ENCODE measurements at places on chromosomes 1 and 21.

GRCh38 chr21:43209575-43210453 is 41.0 kb downstream of the CRYAA start:
- peak; percentile 6 for DNase-seq

DNA sequence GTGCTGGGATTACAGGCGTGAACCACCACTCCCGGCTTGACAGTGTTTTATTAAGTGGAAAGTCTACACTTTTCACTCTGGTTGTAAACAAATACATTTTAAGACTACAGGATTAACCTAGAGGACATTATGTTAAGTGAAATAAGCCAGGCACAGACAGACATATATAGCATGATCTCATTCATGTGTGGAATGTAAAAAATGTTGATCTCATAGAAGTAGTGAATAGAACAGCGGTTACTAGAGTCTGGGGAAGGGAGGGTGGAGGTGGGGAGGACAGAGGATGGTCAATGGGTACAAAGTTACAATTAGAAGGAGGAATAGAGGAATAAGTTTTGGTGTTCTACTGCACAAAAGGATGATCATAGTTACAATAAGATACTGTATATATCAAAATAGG is 16.9 kb downstream of the CTH start:
- DNase-seq, result peak; percentile 6

- DNase-seq, result no peak
Measured at GRCh38 chr1:220652995-220653394, 37.2 kb upstream of the C1orf115 start.

GRCh38 chr1:201751872-201752271 is 77.1 kb upstream of the IPO9 start:
- no peak for DNase-seq

DNA sequence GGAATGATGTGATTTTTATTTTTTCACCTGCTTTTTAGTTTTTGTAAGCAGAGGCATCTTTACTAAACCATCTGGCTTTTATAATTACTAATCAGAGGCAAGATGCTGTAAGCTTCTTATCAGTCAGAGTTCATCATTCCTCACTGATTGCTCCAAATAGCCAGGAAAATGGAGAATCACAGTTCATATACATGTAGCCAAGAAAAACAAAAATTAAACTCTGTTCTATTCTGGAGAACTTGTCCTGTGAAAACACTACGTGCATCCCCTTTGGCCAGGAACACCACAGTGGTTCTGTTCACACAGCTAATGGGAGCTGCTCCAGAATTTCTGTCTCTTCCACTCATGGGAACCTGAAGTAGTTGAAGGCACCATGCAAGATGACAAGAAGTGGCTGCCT is 725.5 kb upstream of the CHRM3 start:
- DNase-seq, result no peak

Measured in AG10803 (cell line).